NCI-H2081 (cell line): ENCODE measurements at places on chromosomes 2 and 18.

DNA sequence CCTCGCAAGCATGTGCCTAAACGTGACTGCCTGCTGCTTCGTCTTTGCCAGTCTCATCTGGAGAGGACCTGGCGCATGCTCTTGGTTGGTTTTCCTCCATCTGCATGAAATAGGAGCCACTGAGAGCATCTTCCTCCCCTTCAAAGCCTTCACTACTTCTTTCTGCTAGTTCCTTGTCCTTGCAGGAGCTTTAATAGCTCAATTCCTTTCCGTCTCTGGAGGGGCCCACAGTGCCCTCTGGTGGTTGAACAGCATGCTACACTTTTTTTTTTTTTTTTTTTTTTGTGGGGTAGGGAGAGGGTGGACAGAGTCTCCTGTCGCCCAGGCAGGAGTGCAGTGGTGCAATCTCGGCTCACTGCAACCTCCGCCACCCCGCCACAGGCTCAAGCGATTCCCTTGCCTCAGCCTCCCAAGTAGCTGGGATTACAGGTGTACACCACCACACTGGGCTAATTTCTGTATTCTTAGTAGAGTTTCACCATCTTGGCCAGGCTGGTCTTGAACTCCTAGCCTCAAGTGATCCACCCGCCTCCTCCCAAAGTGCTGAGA is 59.6 kb downstream of the SP110 start:
- peak; percentile 35 for DNase-seq

DNA sequence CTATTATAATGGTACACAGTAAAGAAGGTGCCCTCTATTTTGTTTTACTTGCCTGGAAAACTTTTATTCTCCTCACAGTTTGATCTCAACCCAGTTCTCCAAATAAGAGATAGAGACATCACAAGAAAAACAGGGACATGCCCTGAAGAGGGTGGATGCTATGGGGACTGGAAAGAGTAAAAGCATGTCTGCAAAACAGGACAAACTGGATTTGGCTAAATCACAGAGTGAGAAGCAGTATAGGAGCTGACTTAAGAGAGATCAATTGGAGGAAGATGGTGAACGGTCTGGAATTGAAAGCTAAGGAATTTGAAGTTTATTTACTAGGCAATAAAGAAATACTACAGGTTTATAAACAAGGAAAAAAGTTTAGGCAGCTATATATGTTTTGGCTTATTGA is 33.0 kb downstream of the SP140L start:
- DNase-seq: no peak

GRCh38 chr18:10898417-10898974 is 250.9 kb downstream of the PIEZO2 start:
- DNase-seq: no peak

DNA sequence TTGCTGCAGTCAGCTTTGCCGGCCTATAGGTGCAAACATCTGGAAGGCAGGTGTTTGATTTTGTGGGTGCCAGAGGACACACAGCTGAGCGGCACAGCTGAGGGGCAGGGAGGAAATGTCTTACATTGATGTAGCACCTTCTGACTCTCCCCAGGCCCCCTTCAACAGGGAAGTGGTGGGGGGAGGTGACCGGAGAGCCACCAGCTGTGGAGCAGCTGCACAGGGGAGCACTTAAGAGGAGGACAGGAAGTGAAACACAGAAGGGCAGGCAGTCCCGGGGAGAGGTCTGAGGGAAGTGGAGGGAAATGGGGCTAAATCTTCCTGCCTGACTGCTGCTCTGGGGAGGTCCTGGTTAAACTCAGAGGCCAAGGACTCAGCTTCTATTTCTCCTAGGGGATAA is 409.1 kb downstream of the TNS1 start:
- DNase-seq: no peak

- no peak for DNase-seq
Observed at GRCh38 chr2:42793334-42794270, 1.2 kb upstream of the HAAO start.
